H1 (cell line): ENCODE measurements at places on chromosomes 4 and X. TPM values are rescaled to one million over a fixed set of nuclear protein-coding genes. Genes with fewer than 3 reads are reported as not detected.

The CFAP299 gene
- total RNA-seq, result not detected in 2 replicates

DNA sequence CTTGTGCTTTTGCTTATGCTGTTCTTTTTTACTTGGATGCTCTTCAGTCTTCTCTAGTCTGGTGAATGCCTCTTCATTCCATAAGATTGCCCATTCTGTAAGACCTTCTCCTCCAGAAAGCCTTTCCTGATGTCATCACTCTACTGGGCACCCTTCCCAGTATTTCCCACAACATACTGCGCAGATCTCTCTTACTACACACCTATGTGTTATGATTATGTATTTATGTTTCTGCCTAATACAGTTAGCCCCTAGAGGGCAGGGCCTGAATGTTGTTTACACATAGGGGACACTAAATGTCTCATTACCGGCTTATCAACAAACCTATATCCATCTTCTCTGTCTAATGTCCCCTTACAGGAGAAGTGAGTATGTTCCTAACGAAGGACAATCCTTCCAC, 21.1 kb downstream of the AIFM1 start:
- H3K4me1 ChIP-seq, result no peaks in the 10 kb centered on the region
- no peak overlapping the region for H3K4me3 ChIP-seq
- no peaks in the 10 kb centered on the region for H3K27me3 ChIP-seq

DNA sequence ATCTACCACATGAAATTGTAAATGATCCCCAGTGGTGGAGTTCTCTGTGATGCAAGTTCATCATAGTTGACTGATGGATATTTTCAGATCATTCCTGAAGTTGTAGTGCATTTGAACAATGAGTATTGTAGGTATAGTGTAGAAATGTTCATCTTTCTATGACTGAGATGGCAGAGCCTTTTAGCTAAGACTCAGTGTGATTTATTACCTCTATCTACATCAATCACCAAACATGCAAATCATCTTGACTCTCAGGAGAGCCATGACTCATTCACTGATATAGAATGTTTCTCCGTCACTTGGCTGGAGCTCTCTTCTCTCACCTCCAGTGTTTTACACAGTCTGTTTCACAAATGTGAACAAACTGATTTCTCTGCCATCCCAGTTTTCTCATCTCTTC, 392.6 kb downstream of the IL1RAPL1 start:
- H3K36me3 ChIP-seq, result no peaks in the 10 kb centered on the region
- no peak for DNase-seq
- no peak overlapping the region for H3K4me3 ChIP-seq
- no peak overlapping the region for H3K27ac ChIP-seq
- no peaks in the 10 kb centered on the region for H3K27me3 ChIP-seq

- H3K36me3 ChIP-seq, result no peaks in the 10 kb centered on the region
- no peaks in the 10 kb centered on the region; the same call in 1 of the 2 replicates for H3K4me1 ChIP-seq
- no peaks in the 10 kb centered on the region for H3K27me3 ChIP-seq
- no peak overlapping the region for H3K4me3 ChIP-seq
These were observed 1071.8 kb downstream of the CCSER1 start for GRCh38 chr4:91198951-91199350.

- H3K36me3 ChIP-seq, result no peaks in the 10 kb centered on the region
- no peaks in the 10 kb centered on the region for H3K4me1 ChIP-seq
- no peaks in the 10 kb centered on the region for H3K27me3 ChIP-seq
These were observed 394.6 kb downstream of the SPOCK3 start for GRCh38 chr4:166839615-166840251.

The SLC16A2 gene
- total RNA-seq, result 23.6 and 24.4 TPM in 2 replicates

The CSAG2 gene
- total RNA-seq, result not detected in 2 replicates

DNA sequence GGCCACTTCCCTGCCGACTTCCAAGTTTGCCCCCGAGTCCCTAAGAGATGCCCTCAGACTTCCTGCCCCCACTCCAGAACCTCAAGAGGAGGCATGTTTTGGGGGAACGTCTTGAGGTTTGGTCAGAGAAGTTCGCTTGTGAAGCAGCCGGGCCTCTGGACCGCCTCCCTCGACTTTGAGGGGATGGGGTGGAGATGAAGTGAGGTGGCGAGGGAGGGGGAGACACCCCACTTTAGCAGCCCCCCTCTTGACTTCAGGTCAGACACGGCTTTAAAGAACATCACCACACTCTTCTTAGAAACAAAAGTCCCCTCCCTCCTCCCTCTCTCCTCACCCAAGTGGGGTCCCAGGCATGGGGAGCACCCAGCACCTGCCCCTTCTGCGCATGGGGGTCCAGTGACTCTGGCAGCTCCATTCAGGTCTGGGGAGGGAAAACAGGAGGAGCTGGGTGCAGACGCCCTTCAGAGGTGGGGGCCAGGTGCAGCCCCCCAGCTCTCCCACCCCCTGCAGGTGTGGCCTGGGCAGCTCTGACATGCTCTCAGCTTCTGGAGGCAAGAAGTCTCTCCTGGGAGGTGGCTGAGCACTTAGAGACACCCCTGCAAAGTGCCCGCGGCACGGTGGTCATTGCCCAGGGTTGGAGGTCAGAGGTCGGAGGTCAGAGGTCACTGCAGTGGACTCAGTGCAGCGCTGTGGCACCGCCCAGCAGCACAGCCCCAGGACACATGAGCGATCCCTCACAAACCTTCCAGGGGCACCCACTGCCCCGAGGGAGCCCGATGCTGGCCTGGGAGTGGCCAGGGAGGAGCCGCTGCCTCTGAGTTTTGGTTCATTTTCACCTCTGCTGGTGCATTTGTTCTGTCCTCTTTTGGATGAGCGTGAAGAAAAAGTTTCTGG, 108.8 kb downstream of the CPZ start:
- peaks cover 9% of the 10 kb centered on the region for H3K4me1 ChIP-seq
- H3K4me3 ChIP-seq, result no peak overlapping the region
- no peaks in the 10 kb centered on the region for H3K27me3 ChIP-seq
- H3K27ac ChIP-seq, result no peak overlapping the region

The CENPI gene
- total RNA-seq, result 20.8 and 22.5 TPM in 2 replicates

GRCh38 chrX:7514871-7515599, 327.9 kb upstream of the VCX start:
- no peaks in the 10 kb centered on the region for H3K4me1 ChIP-seq
- H3K36me3 ChIP-seq, result no peaks in the 10 kb centered on the region
- H3K4me3 ChIP-seq, result no peak overlapping the region
- H3K27me3 ChIP-seq, result no peaks in the 10 kb centered on the region
- no peak for DNase-seq

The TNIP3 gene
- not detected in 2 replicates for total RNA-seq

The DMRTC1 gene
- total RNA-seq, result not detected in 2 replicates

DNA sequence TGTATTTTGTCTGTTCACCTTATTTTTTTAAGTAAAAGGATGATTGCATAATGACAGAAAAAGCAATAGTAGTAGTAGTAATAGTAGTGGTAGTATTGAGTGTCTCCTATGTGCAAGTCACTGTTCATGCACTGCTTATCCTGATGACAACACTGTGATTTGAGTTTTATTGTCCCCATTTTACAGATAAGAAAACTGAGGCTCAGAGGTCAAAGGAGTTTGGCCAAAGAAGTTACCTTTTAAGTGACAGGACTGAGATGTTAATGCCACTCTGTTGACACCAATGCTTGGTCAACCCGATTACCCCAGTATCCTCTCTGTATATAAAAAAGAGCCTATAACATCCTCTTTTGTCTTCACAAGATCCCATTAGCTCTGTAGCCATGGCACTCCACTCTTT, 100.5 kb upstream of the FRMPD3 start:
- H3K27ac ChIP-seq, result no peak overlapping the region
- no peak overlapping the region for H3K4me3 ChIP-seq
- no peaks in the 10 kb centered on the region for H3K27me3 ChIP-seq
- DNase-seq, result no peak
- H3K36me3 ChIP-seq, result no peaks in the 10 kb centered on the region
- no peaks in the 10 kb centered on the region for H3K4me1 ChIP-seq

DNA sequence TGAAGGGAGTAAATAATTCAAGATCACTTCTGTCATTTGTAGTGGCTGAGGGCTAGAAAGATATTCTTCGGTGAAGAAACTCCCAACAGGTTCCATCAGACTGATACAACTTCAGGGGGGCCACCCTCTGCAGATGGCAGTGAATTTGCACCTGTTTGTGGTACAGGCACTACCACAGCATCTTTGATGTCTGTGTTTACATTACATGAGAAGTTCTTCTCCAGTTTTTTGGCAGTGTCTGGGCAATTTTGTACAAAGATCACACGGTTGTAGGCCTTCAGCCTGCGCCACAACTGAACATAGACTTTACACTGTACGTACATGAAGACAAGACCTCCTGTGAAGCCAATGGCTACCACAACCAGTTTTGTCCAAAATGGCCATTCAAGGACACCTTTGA, 34.2 kb downstream of the TMA16 start:
- H3K27me3 ChIP-seq, result no peaks in the 10 kb centered on the region
- H3K4me1 ChIP-seq, result no peaks in the 10 kb centered on the region
- no peak overlapping the region for H3K4me3 ChIP-seq
- H3K27ac ChIP-seq, result no peak overlapping the region

The MND1 gene
- total RNA-seq, result 26.2 and 27.4 TPM in 2 replicates

DNA sequence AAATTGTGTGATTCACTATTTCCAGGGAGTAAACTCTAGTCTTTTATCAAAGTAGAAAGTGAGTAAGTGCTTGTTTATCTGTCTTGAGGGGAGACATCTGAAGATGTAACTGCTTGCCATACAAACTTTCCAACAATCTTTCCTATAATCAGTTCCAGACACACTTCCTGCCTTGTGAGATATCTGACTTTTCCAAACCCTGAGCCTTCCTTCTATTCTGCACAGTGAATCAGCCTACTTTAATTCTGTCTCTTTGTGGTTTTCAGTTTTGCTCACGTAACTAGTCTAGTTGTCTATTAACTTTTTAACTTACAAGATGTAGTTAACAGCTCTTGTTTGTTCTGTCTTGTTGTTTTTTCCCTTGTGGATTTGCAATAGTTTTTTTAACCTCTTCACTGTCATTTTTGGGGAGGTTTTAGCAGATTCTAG, 947.8 kb downstream of the C4orf33 start:
- no peaks in the 10 kb centered on the region for H3K36me3 ChIP-seq
- H3K4me3 ChIP-seq, result no peak overlapping the region
- no peak overlapping the region for H3K27ac ChIP-seq
- no peak for DNase-seq
- H3K4me1 ChIP-seq, result peaks cover 3% of the 10 kb centered on the region

- no peak overlapping the region for H3K4me3 ChIP-seq
- no peak for DNase-seq
- no peaks in the 10 kb centered on the region for H3K27me3 ChIP-seq
- H3K36me3 ChIP-seq, result no peaks in the 10 kb centered on the region
- H3K4me1 ChIP-seq, result no peaks in the 10 kb centered on the region
These were observed 116.0 kb downstream of the COL4A6 start for GRCh38 chrX:108322234-108322633.

The PPARGC1A gene
- total RNA-seq, result 1.4 and 1.5 TPM in 2 replicates

- no peak overlapping the region for H3K4me3 ChIP-seq
- H3K4me1 ChIP-seq, result no peaks in the 10 kb centered on the region
- no peak for DNase-seq
- H3K27ac ChIP-seq, result no peak overlapping the region
These were observed 247.1 kb upstream of the FSTL5 start for GRCh38 chr4:162410854-162411253.

- H3K27me3 ChIP-seq, result peaks cover 13% of the 10 kb centered on the region
- no peaks in the 10 kb centered on the region for H3K36me3 ChIP-seq
- H3K27ac ChIP-seq, result no peak overlapping the region
- DNase-seq, result no peak
- peak overlapping the region; percentile 93 for H3K4me3 ChIP-seq
These were observed 2183.9 kb upstream of the TENM3 start for GRCh38 chr4:180059216-180059881.

DNA sequence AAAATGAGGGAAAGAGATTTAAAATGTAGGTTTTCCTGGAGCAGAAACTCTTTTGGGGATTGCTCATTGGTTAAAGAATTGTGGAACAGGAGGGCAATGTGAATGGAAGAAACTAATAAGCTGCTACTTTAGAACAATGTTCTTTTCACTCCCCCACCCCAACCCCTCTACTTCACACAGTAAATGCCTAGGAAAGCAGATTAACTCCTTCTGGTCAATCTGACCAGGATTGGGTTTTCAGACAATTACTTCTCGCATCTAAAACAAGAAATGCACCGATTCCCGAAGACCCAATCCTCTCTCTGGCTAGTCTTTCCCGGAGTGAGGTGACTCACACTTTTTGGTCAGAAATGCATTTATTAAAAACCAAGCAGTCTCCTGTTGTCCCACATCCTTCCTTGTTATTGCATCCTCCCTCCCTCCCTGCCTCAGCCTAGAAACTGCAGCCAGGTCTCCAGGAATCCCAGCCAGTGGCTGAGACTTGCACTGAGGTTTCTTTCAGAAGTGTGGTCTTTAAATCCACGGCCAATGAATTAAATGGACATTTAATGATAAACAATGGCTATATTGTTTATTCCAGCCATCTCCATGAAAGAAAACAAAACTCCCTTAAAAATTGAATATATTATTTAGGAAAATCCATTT, 21.4 kb downstream of the MFAP3L start:
- peak; percentile 39 for DNase-seq
- no peaks in the 10 kb centered on the region for H3K27me3 ChIP-seq
- H3K27ac ChIP-seq, result no peak overlapping the region
- H3K4me3 ChIP-seq, result no peak overlapping the region

DNA sequence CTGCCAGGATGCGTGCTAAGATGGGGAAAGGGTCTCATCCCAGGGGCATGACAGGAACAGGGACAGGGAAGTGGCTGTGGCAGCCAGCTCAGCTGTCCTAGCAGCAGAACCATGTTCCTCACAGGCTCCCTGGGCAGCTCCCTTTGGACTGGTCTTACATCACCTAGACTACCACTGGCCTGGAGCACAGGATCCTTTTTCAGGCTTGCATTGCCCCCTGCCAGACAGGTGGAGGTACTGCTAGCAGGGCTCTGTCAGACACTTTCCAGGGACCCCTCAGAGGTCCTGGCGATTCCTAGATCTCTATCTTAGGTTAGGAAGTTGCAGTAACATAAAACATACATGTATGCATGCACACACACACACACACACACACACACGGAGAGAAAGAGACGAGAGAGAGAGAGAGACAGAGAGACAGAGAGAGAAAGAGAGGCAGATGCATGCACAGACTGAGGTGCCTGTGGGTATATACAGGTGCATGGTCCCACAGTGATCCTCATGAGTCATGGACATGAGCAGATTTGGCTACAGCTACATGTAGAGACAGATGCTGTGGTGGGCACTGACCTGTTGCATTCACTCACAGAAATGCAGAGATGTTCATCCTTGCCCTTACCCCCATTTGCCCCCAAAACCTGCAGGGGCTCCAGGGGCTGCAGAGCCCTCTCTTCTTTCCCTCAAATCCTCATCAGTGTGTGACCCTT, 63.6 kb downstream of the STARD8 start:
- H3K4me3 ChIP-seq, result no peak overlapping the region
- H3K27me3 ChIP-seq, result no peaks in the 10 kb centered on the region
- no peak overlapping the region for H3K27ac ChIP-seq
- no peaks in the 10 kb centered on the region for H3K36me3 ChIP-seq

The ADAMTS3 gene
- 3.2 and 3.4 TPM in 2 replicates for total RNA-seq

The FAM47E gene
- 1.3 and 1.7 TPM in 2 replicates for total RNA-seq

GRCh38 chr4:94649381-94650133, 108.2 kb upstream of the BMPR1B start:
- H3K36me3 ChIP-seq, result no peaks in the 10 kb centered on the region
- H3K27ac ChIP-seq, result no peak overlapping the region
- no peak overlapping the region for H3K4me3 ChIP-seq
- no peaks in the 10 kb centered on the region for H3K4me1 ChIP-seq
- H3K27me3 ChIP-seq, result no peaks in the 10 kb centered on the region

The CXXC4 gene
- total RNA-seq, result 1.8 TPM in 2 replicates

GRCh38 chr4:88697588-88698329, at the start of gene NAP1L5:
Gene NAP1L5, minus strand, starts transcription at chr4:88697829. Its CDS starts 75 bp downstream, at chr4:88697754.
- H3K27ac ChIP-seq, result no peak within 1 kb of the TSS
- peaks cover 4% of the 10 kb centered on the region; the same call in 1 of the 2 replicates for H3K27me3 ChIP-seq
- no peaks in the 10 kb centered on the region for H3K4me1 ChIP-seq
- H3K36me3 ChIP-seq, result no peaks in the 10 kb centered on the region
